ENCODE measurements at places on chromosomes 4 and X.

- DNase-seq: no peak
These were observed 174.3 kb upstream of the ANXA10 start for GRCh38 chr4:167918077-167918476.

DNA sequence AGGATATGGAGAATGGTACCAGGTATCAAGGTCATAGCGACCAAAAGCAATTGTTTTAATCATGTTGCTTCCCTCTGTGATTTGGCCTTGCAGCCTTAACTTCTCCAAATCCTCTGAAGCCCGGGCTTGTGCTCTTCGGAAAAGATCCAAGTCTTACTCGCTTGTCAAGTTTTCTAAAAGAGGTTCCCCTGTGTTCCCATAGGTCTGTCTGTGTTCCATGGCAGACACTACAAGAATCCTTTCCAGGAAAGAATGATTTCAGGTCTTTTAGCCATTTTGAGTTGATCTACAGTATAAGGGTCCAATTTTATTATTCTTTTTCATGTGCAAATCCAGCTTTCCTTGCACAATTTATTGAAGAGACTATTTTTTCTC is 710.6 kb upstream of the DIAPH2 start:
- no peak for DNase-seq

- DNase-seq: no peak
These were observed 18.8 kb downstream of the NEXMIF start for GRCh38 chrX:74906417-74906816.

DNA sequence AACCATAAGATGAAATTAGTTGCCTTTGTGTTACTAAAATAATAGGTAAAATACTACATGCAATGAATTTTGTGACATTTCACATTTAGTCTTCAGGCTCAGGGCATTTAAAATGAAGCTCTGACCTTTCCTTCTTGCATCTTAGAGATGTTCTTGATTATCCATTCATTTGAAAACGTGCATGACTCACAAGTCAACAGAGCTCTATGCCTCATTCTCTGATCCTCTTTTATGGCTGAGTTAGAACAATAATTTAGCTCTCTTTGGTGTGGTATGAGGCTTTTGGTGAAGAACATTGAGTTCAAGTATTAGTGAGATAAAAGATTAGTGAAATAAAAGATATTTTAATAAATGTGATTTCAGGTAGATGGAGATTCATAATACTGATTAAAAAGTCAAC is 66.5 kb downstream of the TIGD2 start:
- no peak for DNase-seq

DNA sequence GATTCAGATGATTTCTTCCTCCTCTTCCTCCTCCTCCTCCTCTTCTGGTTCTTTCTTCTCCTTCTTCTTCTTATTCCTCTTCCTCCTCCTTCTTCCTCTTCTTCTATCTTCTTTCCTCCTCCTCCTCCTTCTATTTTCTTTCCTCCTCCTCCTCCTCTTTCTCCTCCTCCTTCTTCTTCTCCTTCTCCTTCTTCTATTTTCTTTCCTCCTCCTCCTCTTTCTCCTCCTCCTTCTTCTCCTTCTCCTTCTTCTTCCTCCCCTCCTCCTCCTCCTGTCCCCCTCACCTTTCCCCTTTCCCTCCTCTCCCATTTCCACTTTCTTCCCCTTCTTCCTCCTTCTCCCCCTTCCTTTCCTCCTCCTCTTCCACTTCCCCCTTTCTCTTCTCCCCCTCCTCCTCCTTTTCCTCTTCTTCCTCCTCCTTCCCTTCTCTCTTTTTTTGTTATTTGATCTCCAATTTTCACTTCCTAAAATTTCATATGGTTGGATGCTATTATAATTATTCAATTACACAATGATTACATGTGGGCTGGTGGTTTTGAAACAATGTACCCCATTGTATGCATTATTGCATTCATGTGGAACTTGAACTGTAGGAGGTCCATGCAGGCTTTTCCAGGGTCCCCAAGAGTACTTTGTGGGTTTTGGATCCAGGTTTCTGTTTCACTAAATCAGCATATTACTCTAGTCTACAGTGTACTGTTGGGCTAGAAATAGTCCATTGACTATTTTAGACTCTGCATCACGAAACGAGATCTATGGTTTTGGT is 68.1 kb downstream of the SORBS2 start:
- no peak for DNase-seq

DNA sequence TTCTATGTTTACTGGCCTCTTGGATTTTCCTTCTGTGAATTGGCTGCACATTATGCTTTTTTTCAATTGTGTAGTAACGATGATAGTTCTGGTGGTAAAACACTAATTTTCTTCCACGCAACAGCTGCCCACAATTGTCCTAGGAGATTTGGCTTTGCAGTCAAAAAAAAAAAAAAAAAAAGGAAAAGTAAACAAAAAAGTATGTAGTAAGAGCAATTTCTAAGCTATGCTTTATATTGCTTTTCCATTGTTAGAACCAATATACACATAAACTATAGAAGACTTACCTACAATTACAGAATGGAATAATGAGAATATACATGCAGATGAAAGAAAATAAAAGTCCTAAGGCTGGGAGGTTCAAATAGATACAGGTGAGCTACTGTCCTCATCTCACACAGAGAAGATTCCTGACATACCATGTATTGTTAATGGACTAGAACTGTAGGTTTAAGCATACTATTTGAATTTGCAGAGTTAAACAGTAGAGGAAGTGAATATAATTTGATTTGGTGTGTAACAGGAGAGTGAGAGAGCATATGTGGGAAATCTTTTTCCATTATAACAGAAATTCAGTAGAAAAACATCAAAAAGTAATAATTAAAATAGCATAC is 976.2 kb downstream of the RAB28 start:
- no peak for DNase-seq

DNA sequence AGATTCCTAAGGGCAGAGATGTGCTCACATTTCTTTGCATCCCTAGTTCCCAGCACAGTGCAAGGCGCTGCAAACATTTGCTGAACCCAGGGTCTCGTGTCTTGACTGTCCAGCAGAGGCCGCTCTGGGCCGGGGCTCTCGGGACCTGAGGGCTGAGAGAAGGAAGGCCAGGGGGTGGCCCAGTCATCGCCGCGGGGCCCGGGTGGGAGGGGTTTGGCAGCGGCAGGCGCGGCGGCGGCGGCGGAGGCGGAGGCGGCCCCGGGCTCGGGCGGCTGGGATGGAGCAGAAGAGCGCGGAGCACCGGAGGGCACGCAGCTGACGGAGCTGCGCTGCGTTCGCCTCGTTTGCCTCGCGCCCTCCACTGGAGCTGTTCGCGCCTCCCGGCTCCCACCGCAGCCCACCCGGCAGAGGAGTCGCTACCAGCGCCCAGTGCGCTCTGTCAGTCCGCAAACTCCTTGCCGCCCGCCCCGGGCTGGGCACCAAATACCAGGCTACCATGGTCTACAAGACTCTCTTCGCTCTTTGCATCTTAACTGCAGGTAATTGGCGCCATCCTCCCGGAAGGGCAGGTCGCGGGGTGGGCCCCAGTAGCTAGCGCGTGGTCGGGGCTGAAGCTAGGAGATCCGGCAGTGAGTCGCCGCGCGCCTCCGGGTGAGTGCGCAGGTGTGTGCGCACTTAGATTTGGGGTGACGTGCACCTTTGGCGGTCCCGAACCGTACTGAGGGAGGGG is at the start of gene PARM1:
Gene PARM1 (plus strand): TSS at position 285 of the 730 bp plus-strand sequence. CDS start 212 bp downstream, at position 497.
- no peak for DNase-seq

- peak; percentile 96 for DNase-seq
These were observed 36.9 kb downstream of the EVC start for GRCh38 chr4:5747738-5748375.

DNA sequence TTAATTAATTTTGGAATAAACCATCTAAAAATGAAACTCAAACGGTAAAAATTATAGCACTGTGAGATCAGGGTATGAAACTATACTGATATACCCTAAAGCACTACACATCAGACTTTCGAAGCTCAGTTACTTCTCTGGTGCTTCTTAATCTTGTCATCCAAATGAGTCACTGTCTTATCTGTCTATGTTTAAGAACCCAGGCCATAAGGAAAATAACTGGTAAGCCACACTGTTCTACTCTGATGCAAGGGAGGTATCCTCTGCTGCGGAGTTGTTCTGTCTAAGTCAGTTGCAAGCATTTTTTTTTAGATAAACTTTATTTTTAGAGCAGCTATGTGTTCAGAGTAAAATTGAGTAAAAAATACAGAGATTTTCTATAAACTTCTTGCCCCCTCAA is 830.8 kb upstream of the POU3F4 start:
- DNase-seq: no peak

GRCh38 chr4:114997576-114998247 is 115.7 kb downstream of the NDST4 start:
- DNase-seq: no peak

DNA sequence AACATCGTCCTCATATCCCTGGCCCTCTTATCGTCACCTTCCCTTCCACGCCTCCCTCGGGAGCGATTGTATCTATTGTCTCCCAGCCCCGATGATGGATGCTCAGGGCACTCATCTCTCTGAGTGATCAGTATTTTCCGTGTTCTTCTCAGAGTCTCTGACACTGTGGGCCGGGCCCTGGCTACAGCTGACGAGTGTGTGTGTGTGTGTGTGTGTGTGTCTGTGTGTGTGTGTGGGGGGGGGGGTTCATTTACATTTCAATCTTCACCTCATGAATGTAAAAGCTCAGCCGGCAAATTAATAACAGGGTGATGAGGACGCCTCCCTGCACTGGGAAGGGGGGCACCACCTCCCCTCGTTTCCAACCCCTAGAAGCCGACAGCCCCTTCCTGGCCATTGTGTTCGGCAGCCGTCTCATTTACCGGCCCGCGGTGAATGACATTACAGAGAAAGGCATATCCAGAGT is 159.5 kb downstream of the SHOX start:
- no peak for DNase-seq

DNA sequence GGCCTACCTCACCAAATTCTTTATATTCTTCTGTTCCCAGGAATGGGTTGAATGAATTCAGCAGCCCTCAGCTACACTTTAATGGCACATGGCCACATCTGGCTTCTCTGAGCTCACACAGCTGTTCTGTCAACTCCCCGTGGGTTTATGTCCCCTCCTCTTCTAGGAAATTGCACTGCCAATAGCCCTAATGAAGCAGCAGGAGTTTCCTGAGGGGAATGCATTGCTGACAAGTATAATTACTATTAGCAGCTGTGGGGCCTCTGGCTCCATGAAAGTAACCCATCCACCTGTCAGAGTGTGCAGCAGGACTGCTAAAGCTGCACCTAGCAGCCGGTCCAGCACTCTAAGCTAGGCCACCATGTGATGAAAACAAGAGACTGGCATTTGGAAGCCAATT is 50.3 kb downstream of the FTHL17 start:
- DNase-seq: no peak

- DNase-seq: no peak
These were observed 29.6 kb upstream of the HCCS start for GRCh38 chrX:11081511-11081910.

Measured in GM04504 (cell line).